ENCODE measurements at places on chromosomes 7 and 10.
A peak's percentile ranks its signal among the peaks of the same experiment; 100 is the strongest.

DNA sequence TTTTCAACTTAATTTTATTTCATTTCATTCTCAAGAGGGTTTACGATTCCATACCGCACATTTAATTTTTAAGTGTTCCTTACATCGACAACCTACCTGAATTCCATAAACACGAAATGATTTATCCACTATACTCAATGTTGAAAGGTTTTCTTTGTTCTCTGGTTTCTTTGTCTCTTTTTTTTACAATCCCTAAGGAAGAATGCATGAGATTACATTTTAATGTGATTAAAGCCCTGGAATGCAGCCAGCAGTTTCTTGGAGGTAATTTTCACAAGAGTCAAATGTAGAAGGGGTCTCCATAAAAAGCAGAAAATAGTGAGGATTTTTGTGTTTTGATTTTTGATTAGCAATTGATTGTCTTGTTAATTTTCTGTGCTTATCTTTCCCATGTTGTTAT is 59.2 kb upstream of the ADCY1 start:
- DNase-seq = no peak

- no peak for DNase-seq
Observed at GRCh38 chr7:1638215-1638661, 31.8 kb upstream of the ELFN1 start.

DNA sequence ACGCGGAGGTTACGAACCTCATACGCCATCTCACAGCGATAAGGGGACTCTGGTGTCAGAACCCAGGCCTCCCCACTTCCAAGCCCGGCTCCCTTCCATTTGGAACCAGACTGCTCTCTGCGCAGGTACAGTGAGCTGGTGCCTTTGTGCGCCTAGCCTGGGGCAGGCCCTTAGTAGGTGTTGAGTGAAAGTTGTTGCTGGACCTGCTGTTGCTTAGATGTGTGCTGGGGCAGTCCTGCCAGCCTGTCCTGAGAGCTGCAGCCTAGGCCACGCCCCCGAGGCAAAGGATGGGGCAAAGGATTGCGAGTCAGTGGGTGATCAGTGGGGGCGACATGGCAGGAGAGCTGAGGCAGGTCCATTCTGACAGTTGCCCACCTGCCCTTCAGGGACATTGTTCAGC is 72.5 kb upstream of the BTBD16 start:
- no peak for DNase-seq

DNA sequence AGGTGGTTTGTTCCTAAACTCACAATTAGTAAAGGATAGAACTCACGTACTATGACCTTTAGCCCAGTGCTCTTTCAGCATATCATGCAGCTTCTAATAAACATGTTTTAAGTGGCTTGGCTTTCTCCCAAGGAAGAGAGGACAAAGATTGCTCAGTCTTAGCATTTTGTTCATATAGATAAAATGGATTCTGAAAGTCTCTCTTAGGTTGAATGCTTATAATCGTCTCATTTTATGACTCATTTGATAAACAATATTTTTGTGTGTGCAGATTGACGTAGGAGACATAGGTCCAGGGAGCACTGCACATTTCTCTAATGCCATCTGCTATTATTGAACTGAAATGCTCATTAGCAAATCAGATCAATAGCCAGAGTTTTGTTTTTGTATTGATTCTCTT is 44.8 kb downstream of the GNAT3 start:
- DNase-seq = no peak

- DNase-seq = no peak
Observed at GRCh38 chr10:75209086-75209920, 1.3 kb upstream of the VDAC2 start.

GRCh38 chr10:23448802-23449570 is 10.1 kb downstream of the OTUD1 start:
- DNase-seq = no peak

GRCh38 chr10:51700228-51700817 is 928 bp upstream of the CSTF2T start:
- peak; percentile 6 for DNase-seq

Data from stimulated activated CD4-positive, alpha-beta T cell treated with anti-CD3 and anti-CD28 coated beads, Interleukin-2, amount 100 ng/mL, for 24 hours (primary cell).